Left lung (tissue), 14 donors: ENCODE measurements at places on chromosomes 1 and 21. TPM values are rescaled to one million over a fixed set of nuclear protein-coding genes. Genes with fewer than 3 reads are reported as not detected.

The C1QA gene
- 476 TPM for total RNA-seq

The CFHR1 gene
- not detected for total RNA-seq

The PLPPR4 gene
- 7.1 TPM for total RNA-seq

- DNase-seq: no peak
Observed at GRCh38 chr1:20376171-20376570, 85.5 kb downstream of the VWA5B1 start.

The LCE1E gene
- not detected for total RNA-seq

The CRABP2 gene
- total RNA-seq: 23.3 TPM

GRCh38 chr1:112699425-112700144, 7.3 kb downstream of the RHOC start:
- no peak for DNase-seq

DNA sequence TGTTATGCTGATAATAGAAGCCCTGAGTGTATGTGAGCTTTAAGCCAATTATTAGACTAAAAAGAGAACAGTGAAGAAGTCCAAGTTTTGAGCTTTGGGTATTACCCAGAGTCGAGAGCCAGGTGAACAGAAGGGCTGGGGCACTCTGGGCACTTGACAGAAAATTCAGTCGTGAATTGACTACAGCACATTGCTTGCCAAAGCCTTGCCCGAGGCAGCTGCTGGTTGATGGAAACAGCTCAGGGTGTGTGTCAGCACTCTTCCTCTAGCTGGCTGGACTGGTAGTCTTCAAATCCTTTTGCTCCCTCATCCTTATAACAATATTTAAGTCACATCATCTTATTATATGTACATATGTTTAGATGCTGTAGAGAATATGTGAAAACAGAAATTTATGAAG, 21.3 kb downstream of the PDE4B start:
- no peak for DNase-seq

GRCh38 chr1:107196973-107197562, 56.2 kb downstream of the NTNG1 start:
- no peak for DNase-seq

DNA sequence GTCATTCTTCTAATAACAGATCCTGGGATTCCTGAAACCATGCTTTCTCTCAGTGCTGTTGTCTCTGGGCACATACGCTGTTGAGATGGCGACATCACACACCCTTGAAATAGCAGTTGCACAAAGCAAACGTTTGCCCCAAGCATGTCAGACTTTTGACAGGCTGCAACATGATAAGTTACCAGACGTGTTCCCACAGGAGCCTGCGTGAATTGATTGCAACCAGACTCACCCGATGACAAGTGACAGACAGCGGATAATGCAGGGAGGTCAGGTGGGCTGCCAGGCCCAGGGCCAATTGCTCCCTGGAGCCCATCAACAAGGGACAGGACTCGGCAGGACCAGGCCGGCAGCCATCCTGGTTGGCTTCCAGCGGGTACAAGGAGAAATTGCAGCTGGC, 310.9 kb downstream of the SIPA1L2 start:
- no peak for DNase-seq

The PAQR6 gene
- 2.0 TPM for total RNA-seq

DNA sequence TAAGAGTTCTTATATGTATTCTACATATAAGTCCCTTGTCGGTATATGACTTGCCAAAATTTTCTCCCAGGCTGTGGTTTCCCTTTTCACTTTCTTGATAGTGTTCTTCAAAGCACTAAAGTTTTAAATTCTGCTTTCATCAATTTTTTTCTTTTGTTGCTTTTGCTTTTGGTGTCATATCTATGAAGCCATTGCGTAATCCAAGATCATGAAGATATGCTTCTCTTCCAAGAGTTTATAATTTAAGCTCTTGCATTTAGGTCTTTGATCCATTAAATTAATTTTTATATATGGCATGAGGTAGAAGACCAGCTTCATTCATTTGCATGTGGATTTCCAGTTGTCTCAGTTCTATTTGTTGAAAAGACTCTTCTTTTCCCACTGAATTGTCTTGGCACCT, 22.2 kb downstream of the DESI2 start:
- no peak for DNase-seq

DNA sequence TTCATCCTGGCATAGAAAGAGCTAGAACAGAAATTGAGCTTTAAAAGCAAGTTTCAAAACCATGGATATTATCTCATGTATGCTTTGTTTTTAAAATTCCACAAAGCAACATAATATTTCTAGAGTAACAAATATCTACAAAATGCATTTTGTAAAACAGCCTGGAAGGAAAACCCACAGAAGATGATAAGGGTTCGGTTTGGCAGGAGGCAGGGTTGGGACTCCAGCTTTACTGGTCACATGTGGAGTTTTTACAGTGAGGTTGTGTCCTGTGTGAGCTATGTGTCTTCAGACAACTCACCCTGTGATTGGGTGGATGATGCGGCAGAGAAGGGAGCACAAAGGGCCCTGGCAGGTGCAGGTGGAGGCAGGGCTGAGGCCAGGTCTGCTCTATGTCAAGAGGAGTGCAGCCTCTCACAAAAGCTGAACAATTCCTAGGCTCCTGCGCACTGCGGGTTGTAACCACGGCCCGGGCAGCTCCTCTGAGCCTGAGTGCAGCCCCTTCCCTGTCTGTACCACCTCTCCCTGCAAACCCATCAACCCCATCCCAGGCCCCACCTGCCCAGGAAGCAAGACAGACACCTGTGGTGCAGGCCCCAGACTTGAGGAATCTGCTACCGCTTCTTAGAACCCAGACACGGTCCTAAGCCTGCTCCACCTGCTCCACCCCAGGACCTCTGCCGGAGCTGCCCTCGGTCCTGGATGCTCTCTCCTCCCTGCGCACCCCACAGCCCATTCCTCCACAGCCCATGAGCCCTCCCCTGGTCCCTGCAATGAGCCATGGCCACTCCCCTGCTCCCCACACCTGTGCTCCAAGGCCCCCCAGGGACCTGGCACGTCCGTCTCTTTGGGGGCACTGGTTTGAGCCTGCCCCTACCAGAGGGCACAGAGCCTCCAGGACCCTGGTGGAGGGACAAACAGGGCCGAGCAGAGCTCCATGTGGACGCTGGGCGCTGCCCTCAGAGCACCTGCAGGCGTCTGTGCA, 2.8 kb upstream of the COL18A1 start:
- DNase-seq: no peak

DNA sequence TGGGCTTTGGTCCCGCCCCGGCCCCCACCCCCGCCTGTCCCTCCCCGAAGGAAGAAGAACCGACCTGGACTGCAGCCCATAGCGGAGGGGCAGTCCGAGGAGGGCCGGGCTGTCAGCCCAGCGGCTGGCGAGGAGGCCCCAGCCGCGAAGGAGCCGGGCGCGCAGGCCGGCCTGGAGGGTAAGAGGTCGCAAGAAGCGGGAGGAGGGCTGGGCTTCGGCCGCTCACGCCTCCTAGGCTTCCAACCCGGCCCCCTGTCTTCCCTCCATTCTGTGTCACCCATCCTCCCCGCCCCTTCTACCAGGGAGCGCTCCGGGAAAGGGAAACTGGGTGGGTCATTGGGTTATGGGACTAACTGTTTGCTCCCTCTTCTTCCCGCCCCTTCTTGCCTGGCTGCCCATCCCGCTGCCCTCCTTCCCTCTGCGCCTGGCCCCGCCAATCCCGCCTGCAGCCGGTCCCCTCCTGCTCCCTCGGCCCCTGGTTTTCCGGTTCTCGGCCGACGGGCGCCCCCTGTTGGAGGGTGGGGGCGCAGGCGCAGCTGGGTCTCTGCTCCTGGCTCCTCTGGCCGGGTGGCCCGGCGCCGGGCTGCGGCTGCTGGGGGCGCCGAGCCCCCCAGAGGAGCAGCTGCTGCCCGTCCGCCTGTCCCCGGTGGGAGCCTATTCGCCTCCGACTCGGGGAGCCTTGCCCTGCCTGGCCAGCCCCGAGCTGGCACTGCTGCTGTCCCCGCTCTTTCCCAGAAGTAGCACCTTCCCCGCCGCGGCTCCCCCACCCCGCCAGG, 2.4 kb downstream of the RUSC1 start:
- peak; percentile 94 for DNase-seq

GRCh38 chr1:211335522-211336157, 9.0 kb downstream of the TRAF5 start:
- DNase-seq: no peak

The OR14K1 gene
- total RNA-seq: not detected

The BRDT gene
- not detected for total RNA-seq

The C1orf94 gene
- not detected for total RNA-seq

The ADAM30 gene
- not detected for total RNA-seq

- DNase-seq: no peak
Observed at GRCh38 chr1:228837817-228838716, 102.8 kb downstream of the RHOU start.

GRCh38 chr1:40625076-40625475, 40.4 kb downstream of the RIMS3 start:
- DNase-seq: no peak

GRCh38 chr21:41369105-41369919, 7.5 kb downstream of the MX2 start:
- DNase-seq: no peak

The GSTM1 gene
- total RNA-seq: 24.9 TPM

The ERICH3 gene
- total RNA-seq: 0.06 TPM

The DOCK7 gene
- total RNA-seq: 33.1 TPM

DNA sequence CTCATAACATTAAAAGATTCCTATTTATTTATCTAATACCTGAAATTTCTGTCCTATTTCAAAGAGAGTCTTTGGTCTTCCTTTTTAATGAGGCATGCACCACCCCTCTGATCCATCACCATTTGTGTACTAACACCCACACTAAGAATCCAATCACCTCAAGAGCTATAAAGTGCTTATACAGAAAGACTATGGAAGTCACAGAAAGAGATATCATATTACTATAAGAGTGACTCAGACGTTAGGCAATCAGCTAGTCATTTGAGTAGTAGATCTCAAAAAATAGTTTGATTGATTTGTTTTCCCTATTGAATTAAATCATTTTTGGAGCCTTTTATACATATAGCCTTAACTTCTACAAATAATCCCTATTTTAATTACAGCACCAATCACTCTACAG, 46.1 kb downstream of the NME7 start:
- DNase-seq: no peak

- DNase-seq: no peak
Observed at GRCh38 chr1:236120721-236121153, 21.6 kb upstream of the GPR137B start.

DNA sequence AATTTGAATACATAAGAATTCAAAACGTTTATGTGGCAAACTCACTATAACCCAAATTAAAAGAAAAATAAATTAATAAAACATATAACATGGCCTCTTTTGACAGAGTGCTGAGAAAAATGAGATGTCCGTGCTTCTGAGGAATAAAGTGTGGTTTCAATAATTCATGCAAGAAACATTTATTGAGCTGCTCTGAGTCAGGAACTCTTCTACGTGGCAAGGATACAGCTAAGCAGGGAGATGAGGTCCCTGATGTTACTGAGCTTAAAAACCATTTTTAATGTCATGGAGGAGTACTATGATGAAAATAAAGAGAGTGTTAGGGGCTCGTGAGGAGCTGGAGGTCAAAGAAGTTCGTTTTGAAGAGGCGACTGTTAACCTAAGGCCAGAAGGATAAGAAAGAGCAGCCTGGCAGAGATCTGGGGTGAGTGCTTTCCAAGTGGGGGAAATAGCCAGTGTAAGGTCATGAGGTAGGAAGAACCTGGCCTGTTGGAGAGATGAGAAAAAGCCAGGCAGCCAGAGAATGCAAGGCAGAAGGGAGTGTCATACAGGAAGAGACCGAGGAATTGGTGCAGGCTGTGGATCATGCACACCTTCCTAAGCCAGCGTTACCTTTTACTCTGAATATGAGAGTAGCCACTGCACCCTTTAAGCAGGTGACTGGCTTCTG, 182.2 kb upstream of the DUSP10 start:
- DNase-seq: no peak

- no peak for DNase-seq
Observed at GRCh38 chr1:221437926-221438325, 304.0 kb downstream of the DUSP10 start.

- DNase-seq: no peak
Observed at GRCh38 chr21:26146681-26147080, 23.9 kb downstream of the APP start.

GRCh38 chr1:111234258-111234657, 6.7 kb downstream of the CHI3L2 start:
- no peak for DNase-seq

DNA sequence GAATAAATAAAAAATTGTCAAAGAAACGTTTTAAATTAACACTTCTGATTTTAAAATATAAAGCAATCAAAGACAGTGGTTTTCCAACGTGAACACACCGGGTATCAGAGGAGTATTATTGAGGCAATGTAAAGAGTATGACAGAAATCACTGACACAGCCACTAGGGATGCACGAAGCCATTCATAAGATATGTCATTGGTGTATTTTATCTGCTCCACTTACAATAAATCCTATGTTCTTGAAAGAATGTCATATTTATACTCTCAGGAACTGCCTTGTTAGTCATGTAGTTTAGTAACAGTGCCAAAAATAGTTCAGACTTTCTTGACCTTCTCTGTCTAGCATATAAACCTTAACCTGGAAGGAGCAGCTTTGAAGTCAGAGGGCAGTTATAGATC, 835.0 kb upstream of the NCAM2 start:
- no peak for DNase-seq

- no peak for DNase-seq
Observed at GRCh38 chr1:158150523-158150922, 30.2 kb upstream of the CD1D start.

DNA sequence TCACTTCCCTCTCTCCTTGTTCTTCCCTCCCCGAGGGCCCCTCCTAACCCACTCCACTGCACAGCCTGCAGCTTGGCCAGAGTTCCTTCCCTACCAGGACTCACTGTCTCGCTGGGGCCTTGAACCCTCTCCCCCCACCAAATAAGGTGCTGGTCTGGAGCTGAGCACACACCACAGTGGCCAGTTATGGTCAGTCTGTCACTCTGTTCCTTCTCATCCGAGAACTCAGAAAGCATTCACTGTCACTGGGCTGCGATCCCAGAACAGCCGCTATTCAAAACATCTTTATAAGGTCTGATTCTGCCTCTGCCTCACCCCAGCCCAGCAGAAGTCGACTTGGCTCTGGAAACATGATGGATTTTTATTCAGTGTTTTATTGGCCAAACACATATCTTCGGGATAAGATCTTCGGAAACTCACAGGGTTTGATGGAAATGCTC, 19.8 kb upstream of the LBR start:
- DNase-seq: peak; percentile 37

GRCh38 chr1:233240371-233240770, 55.2 kb downstream of the PCNX2 start:
- DNase-seq: no peak

GRCh38 chr1:19357299-19357986, 45.3 kb downstream of the SLC66A1 start:
- no peak for DNase-seq

The FNDC10 gene
- total RNA-seq: 12.2 TPM

GRCh38 chr1:203177470-203178039, 1.9 kb upstream of the MYBPH start:
- DNase-seq: no peak

The PTGFRN gene
- 39.9 TPM for total RNA-seq

The HFM1 gene
- 0.73 TPM for total RNA-seq

- DNase-seq: no peak
Observed at GRCh38 chr1:47330212-47330611, 3.4 kb upstream of the CMPK1 start.

GRCh38 chr1:39091845-39092645, 65.9 kb downstream of the NDUFS5 start:
- peak; percentile 68 for DNase-seq

The LMNA gene
- 425 TPM for total RNA-seq
